OCI-LY7 (cell line): ENCODE measurements at places on chromosomes 1 and 21. TPM values are rescaled to one million over a fixed set of nuclear protein-coding genes. Genes with fewer than 3 reads are reported as not detected.
A peak's percentile ranks its signal among the peaks of the same experiment; 100 is the strongest.

DNA sequence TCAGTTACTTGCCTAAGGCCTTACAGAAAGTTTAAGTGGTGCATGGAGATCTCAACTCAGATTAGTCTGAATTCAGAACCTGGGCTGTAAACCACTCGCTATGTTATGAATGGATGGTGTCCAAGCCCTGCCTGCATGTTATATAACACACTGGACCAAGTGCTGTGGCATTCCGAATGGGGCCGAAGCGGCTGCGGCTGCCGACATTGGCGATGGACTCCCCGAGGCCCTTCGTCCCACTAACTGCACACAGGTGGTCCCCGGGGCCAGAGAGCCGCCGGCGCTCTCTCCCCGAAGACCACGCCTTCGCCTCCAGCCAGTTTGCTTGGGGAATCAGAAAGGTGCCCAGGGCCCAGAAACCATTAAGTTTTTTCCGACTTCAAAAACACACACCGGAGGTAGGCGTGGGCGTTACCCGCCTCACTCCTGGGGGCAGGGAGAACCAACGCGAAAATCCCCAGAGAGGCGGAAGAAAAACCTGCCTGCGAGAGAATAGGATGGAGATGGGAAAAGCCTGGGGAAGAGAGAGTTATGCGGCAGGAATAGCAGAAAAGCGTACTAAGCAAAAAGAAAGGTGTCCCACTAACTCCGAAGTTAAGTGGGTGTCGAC, 579 bp upstream of the TENT5C start:
- no peak for DNase-seq

Gene FOXO6
- total RNA-seq: not detected in 2 replicates

Gene DENND4B
- 160 and 164 TPM in 2 replicates for total RNA-seq

Gene KIAA0319L
- 44.9 and 47.4 TPM in 2 replicates for total RNA-seq

Gene PRAMEF25
- total RNA-seq: not detected in 2 replicates

- peak; percentile 78 for DNase-seq
These were observed 30.6 kb downstream of the OMA1 start for GRCh38 chr1:58515794-58516401.

GRCh38 chr1:184634296-184634695, 120.4 kb downstream of the EDEM3 start:
- no peak for DNase-seq

DNA sequence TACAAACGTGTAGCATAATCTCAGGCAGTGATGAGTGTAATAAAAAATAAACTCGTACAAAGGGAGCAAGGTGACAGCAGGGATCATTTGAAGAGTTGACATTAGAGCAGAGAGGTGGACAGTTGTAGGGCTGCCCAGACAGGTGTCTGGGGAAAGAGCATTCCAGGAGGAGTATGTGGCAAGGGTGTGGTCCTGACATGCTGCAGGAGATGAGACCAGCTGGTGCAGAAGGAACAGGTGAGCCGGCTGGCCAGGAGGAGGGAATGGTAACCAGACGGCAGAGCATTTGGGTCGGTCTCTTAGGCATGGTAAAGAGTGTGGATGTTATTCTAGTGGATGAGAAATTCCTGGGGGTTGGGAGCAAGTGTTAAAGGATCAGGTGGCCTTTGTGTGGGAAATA, 306.3 kb downstream of the LMX1A start:
- no peak for DNase-seq

- DNase-seq: no peak
These were observed 15.3 kb upstream of the PLA2G4A start for GRCh38 chr1:186813420-186813819.

DNA sequence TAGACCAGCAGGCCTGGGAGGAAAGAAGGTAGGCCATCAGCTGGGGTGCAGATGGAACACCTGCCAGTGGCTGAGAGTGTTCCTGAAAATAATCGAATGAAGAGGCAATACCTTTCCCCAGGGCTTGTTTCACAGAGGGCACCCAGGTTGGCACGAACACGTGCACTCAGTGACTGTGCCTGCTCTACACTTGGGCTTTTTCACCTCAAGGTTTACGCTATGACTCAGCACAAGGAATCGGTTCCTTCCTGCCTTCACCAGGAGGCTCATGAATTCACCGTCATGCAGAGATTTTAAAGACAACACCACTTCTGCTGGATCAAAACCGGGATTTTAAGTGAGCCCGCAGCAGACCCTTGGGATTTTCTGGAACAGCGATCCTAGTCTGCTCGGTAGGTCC, 118.5 kb upstream of the ADAR start:
- DNase-seq: no peak
